ENCODE measurements at places on chromosomes 3 and 15.
A peak's percentile ranks its signal among the peaks of the same experiment; 100 is the strongest.

DNA sequence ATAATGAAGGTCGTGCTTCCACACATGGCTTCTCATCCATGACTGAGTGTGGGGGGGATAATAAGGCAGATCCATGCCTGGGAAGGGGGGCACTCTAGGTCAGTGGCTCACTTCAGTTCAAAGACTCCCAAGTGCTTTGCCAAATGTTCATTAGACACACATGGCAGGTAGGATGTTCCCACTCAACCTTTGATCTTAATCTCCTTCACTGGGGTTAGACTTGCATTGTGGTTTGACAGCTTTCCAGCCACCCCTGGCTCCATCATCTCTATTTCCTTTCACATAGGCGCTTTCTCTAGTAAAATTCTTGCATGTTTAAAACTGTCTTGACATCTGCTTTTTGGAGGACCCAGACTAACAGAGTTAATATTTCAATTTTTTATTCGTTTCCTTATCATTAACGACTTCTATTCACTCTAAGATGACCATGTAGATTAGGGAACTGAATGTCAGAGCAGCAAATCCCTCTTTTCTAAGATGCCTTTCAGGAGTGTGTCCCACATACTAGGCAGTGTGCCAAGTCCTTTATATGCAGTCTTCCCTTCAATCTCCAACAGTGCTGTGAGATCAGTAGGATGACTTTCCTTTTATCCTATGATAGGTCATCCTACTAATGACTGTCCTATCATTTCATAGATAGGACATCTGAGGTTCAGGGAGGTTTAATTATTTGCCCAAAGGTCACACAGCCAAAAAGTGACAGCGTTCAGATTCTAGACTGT lies 57.9 kb downstream of the BTD start:
- no peak for DNase-seq

GRCh38 chr3:14805961-14806537 lies 12.7 kb upstream of the FGD5 start:
- no peak for DNase-seq

GRCh38 chr3:116341899-116342298 lies 103.4 kb downstream of the LSAMP start:
- DNase-seq: no peak

GRCh38 chr3:131402391-131403039 lies 20.9 kb downstream of the NUDT16 start:
- no peak for DNase-seq

DNA sequence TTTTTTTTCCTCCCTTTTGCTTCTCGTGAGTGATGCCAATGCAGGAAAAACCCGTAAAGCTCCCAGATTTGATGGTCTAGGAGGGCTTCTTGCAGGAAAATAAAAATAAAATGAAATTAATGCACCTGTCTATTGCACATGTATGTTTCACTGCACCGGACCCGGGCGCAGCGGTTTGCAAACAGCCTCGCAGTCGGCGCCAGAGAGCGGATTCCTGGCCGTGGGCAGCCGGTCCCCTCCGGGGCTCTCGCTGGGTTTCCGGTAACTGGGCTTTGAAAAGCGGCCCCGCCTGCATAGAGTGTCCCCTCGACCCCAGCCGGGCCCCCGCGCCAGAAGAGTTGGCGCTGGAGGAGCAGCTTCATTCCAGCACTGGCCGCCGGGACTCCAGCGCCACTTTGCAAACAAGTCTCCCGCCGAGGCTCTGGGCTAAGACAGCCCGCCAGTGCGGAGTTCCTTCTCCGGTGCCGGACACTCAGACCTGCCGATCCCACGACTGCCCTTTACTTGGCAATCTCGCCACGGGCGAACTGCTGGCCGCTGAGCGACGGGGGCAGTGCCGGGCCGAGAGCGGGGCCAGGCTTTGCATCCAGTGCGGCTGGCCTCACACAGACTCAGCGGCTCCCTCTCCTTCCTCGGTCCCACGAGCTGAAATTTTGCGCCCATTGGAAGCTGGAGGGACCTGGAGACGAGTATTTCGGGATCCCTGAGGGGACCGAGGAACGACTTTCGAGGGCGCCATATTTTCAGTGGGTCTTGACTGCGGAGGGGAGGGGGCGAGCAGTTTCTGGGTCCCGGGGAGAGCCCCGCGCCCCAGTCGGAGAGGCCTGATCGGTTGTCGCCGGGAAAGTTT lies 225.9 kb upstream of the C2CD4B start:
- peak; percentile 45 for DNase-seq

DNA sequence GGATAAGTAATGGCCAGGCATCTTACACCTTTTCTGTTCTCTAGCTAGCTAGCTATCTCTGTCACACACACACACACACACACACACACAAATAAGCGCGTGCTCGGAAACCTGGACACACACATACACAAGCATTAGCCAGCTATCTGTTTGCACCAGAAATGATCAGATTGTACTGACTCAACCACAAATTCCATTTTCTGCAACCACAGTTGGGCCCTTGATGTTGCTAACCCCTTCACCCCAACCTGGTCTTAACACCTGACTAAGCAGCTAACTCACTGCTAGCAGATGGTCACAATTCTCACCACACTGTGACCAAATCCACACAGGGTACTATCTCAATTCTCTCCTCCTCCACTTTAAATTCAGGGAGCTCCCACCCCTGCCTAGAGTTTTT lies 183.0 kb upstream of the THBS1 start:
- DNase-seq: no peak

GRCh38 chr3:38116471-38117162 lies 20.3 kb downstream of the ACAA1 start:
- DNase-seq: no peak

Data from activated CD8-positive, alpha-beta memory T cell treated with anti-CD3 and anti-CD28 coated beads, Interleukin-2, amount 10 ng/mL, durations not matched to agents 7 days and 5 days (primary cell).